ENCODE measurements at places on chromosomes 7 and 10.

- DNase-seq, result no peak
Measured at GRCh38 chr7:73329861-73330581, 2.1 kb downstream of the FKBP6 start.

DNA sequence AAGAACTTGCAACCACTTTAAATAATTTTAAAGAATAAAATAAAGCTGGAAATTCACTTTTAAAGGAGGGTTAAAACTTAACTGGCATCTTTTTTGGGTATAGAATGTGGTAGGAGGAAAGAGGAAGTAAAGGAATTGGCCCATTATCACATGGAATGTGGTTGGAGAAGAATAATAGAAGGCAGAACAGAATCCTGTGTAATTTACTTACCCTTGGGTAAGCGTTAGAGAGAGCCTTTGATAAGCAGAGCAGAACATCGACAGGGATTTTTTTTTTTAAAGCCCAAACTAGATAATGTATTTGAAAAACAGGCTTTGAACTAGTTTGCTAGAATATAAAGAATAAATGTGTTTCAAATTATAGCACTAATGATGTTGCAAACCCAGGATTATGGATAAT, 199.8 kb upstream of the KIAA1217 start:
- no peak for DNase-seq

DNA sequence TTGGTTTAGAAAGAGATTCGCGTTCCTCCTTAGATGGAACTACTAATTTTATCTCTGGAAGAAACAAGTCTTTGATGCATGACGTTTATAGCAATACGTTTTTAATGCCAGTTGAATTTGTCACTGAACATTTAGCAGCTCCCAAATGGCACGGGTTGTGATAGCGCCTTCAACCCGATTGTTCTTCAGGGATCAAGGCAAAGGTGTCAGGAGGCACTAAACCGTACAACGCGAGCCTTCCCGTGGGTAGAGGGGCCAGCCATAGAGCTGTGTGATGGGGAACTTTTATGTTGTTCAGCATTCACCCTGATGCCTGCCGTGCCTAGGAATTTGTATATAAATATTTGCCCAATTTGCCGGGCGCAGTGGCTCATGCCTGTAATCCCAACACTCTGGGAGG, 3.4 kb downstream of the GET4 start:
- no peak for DNase-seq

- DNase-seq, result no peak
Measured at GRCh38 chr7:44798649-44799305, 2.3 kb downstream of the PPIA start.

DNA sequence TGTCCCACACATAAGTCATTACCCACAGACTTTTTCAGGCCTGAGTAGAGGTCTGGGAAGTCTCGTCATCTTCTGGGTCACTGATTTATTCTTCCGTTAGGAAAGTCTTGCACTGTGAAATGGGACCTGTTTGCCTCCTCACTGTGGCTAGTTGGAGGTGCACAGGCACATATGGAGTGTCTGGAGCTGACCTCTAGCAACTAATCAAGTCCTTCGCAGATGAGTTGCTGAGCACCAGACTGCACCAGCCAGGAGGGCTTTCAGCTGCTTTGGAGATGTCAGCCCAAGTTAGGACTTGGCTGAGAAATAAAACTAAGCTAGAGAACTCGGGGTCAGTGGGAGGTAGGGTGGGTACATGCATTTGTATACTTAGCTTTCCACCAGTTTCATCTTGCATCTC, 578.0 kb downstream of the GRID1 start:
- no peak for DNase-seq

- no peak for DNase-seq
Measured at GRCh38 chr10:131748831-131749766, 151.7 kb upstream of the PPP2R2D start.

Measured in activated T-cell treated with anti-CD3 and anti-CD28 coated beads for 48 hours (primary cell).